ENCODE measurements at places on chromosomes 2 and 18.

DNA sequence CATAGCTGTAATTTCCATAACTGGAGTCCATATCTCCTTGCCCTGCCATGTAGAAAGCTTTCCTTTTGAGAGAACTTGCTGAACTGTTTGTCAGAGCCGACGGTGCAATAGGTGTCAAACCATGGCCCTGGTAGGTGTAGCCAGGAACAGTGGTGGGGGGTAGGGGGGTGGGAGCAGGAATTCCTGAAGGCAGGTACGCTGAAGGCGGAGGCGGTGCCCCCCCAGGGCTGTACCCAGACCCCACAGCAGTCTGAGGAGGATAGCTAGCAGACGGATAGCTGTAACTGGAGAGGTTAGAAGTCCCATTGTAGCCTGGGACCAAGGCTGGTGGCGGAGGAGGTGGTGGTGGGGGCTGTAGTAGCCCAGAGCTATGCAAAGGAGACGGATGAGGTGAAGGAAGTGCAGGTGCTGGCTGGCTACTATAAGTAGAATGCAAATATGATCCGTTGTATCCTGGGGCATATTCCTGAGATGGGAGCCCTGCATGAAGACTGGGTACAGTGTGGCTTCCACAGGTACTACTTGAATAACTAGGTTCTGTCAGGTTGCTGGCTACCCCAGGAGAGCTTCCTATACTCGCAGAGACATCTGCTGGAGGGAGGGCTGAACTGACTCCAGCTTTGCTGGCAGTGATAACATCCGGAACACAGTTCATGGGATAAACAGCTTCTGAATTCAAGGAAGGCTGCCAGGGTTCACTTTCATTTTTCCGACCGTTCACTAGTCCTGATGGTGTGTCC lies 124.8 kb downstream of the FIGN start:
- DNase-seq: no peak

DNA sequence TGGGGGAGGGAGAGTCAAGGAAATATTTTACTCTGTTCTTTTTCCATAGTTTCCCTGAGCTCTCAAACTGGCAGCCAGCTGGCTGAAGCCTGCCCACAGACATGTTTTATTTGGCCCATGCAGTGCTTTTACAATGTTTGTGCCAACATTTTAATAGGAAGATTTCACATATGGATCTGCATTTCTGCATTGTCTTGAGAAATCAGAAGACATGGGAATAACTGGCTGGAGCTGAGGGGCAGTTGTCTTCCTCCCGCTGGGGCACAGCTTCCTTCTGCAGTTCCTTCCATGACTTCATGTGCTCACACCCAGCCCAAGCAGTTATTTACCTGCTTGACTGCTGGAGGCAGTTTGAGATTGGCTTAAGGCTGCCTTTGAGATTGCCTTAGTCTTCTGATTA lies 74.4 kb downstream of the PLCL1 start:
- DNase-seq: no peak

DNA sequence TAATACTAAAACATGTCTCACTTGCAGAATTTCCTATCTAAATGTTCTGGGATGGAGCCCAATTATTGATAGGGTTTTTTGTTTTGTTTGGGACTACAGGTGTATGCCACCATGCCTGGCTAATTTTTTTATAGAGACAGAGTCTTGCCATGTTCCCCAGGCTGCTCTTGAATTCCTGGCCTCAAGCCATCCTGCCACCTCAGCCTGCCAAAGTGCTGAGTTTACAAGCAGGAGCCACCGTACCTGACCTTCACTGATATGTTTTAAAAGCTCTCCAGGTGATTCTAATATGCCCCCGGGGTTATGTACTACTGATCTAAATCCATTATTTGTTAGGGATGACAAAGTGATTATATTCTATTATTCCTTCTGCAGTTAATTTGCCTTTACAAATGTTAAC lies 2.2 kb downstream of the ELAC1 start:
- no peak for DNase-seq

DNA sequence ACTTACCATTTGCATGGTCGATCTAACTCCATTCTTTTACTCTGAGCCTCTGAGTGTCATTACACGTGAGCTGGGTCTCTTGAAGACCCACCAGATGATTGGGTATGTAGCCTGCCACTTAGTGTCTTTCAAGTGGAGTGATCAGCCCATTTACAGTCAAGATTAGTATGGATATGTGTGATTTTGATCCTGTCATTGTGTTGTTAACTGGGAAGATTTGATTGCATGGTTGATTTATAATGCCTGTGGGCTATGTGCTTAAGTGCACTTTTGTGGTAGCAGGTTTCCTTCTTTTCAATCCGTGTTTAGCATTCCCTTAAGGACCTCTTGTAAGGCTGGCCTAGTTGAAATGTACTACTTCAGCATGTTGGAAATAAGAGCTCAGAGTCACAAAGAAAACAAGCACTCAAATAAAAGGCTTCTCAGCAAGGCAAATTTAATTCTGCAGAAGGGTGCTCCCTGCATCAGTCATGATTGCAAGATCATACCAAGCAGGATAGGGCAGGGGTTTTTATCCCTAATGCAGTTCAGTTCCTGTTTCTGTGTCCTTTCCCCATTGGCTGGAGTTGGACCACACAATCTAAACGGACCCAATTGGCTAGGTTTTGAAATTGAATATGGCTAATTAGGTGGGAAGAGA lies 230.7 kb upstream of the SYT4 start:
- DNase-seq: no peak

- DNase-seq: no peak
Measured at GRCh38 chr18:27017901-27018500, 152.5 kb upstream of the AQP4 start.

DNA sequence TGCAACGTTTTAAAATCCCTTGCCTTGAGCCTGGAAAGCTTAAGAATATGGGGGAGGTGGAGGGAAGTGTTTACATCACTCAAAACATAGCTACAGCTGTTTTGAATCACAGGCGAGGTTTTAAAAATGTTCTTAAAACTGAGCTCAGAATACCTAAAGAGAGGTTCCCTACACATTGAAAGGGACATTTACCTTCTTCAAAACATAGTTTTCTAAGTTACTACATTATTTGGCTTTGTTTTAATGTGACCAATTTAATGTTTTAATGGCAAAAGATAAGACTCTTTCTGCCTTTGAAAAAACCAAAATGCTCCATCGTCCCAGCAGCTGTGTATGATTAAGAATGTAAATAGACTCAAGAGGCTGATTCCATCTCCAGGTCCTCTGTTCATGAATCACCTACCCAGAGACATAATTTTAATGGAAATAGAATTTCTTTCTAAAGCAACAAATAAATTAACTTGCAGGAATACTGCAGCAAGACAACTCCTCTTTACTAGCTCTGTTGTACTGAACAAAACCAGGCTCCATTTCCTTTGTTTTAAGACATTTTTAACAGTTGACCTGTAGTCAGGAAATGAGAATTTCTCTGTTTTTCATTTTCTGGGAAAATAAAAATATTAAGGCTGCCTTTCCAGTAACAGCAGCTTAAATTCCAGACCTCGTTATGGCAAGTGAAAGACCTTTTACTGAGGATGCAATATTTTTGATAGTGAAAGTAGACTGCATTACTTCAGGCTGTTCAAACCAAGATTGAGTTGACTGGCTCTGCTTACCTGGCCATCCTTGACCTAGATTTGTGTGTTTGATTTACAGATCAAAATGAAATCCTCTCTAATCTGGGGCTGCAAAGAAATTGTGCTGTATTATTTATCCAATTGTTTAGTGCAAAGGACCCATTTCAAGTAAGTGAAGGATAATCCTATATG lies 33.7 kb upstream of the WDR75 start:
- DNase-seq: no peak

DNA sequence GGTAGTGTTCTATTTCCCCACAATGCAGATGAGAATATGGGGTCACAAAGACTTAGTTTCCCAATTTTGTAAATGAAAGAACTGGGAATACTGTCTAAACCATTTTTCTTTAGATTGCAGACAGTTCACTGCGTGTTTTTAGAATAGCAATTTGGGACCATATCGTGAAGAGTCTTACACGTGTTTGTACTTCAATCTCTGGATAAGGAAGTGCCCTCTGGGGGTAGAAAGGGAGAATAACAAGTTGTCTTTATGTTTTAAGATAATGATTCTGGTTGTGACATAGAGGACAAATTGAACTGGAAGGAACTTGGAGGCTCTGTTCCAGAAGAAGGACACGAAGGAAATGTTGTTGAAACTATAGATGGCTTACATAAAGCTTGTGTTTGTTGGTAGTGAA lies 457.7 kb downstream of the CBLN2 start:
- DNase-seq: no peak

DNA sequence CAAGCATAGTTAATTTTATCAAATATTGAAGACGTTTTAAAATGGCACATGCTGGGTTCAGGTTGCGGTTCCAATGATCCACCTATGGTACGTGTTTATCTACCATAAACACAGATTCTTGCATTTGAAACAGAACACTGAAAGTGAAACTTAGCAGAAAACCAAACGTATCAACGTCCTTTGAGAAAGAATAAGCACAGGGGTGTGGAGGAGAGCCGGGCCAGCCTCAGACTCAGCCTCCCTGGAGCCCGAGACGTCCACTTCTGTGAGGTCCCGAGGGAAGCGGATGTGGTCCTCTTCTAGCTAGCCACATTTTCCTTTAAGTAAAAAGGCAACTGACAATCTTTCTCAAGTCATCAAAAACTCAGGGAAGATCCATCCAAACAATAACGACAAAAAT lies 195.9 kb downstream of the RTP5 start:
- DNase-seq: no peak

GRCh38 chr18:7946734-7947377 lies 379.7 kb downstream of the PTPRM start:
- no peak for DNase-seq

DNA sequence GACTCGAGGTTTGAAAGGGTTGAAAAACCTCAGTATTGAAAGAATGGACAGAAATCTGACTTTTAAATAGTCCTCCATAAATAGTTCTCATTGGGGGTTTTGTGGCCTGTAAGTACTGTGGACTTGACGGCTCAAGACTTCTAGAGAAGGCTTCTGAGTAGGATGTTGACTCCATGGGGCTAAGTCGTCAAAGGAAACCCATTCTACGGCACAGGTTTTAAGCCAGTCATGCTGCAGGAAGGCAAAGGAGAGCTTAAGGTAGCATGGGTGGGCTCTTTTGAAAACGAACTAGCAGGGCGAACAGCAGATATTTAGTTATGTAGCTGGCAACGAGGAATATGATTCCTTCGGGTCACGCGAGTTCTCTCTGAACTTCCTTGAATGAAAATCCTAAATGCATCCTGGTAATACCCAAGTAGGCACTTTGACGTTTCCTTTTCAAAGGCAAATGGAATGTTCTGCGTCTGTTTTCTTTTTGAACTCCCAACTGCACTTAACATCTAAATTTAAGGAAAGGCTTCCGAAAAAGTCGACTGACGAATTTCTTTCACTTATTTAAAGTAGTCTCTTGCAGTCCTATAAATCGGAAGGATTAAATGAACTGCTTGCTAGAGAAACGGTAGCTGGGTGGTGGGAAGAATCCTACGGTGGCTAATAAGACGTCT lies 1.1 kb upstream of the NEDD4L start:
- no peak for DNase-seq

Measured in activated naive CD4-positive, alpha-beta T cell treated with anti-CD3 and anti-CD28 coated beads, Interleukin-2, amount 50 U/mL, for 16 hours (primary cell).